ENCODE measurements at places on chromosomes 11 and 22.

- DNase-seq, result no peak
Observed at GRCh38 chr11:30451167-30451566, 128.3 kb downstream of the ARL14EP start.

GRCh38 chr11:72777755-72778278, 16.0 kb downstream of the STARD10 start:
- peak; percentile 67 for DNase-seq

- DNase-seq, result no peak
Observed at GRCh38 chr22:47038206-47038835, 275.9 kb downstream of the TBC1D22A start.

- no peak for DNase-seq
Observed at GRCh38 chr22:46336119-46337078, 885 bp downstream of the TRMU start.

DNA sequence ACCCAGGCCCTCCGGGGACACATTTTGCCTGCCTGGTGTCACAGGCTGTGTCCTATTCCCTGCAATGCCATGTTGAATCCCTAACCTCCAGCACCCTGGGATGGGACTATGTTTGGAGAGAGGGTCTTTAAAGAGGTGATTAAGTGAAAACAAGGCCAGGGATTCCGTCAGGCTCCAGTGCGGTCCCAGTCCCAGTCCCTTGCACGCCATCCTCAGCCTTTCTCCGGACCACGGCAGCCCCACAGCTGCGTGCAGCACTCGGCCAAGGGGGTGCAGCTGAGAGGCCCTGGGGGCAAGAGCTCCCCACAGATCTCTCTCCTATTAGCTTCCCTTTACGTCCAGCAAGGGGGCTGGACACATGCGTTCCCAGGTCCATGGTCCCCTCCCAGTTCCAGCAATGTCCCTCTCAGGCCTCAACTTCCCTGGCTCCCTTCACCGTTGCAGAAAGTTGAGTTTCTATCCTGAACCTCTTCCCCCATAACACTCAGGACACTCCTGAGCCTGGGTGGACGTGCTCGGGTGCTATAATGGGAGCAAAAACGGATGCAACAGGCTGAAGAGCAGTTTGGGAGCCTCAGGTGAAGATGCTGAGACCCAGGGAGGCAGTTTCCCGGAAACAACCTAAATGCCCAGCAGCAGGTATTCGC, 1422.7 kb downstream of the BRD1 start:
- DNase-seq, result no peak

DNA sequence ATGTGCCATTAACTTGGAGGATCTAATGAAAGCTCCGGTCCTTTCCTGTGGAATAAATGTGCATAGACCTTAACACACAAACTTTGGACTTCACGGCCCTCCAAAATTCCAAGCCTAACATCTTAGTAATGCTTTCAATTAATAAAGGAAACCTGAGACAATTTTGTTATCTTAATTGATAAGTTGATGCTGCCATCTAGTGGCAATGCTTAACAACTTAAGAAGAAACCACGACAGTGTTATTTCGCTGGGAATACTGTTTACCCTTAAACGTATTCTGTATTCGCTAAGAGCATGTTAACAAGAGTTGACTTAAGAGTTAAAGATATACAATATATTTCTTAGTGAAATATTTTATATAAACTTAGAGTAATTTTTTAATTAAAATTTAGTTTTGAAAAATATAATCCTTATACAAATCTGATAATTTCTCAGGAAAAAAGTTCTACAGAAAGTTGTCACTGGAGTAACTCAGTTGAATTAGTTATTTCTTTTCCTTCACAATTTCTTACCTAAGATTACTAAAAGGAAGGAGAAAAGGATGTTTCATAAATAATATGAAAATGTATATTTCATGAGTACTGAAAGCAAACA, 35.0 kb upstream of the OR9G4 start:
- DNase-seq, result peak; percentile 41

DNA sequence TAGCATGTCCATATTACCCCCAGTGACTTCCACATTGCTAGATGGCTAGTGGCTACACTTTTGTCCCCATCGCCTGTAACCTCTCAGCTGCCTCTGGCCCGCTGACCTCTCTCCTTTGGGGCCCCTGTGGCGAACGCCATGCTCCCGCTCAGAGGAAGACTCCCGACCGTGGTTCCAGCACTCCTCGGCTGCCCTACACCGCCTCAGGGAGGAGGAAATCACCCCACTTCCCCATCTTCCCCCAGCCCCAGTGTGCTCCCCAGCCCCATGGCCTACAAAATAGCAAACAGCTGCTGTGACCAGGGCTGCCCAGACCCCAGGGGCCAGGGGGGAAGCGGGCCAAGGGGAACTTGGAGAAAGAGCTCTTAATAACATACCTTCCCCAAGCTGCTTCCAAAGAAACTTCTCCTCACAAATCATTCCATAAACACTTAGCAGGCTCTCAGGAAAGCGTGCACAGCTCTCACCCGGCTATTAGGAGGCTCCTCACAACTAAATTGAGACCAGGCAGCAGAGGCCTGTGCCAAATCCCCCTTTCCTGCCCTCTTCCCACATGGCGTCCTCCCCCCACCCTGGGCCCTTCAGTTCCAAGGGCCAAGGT, 63.5 kb upstream of the WNT11 start:
- DNase-seq, result no peak

DNA sequence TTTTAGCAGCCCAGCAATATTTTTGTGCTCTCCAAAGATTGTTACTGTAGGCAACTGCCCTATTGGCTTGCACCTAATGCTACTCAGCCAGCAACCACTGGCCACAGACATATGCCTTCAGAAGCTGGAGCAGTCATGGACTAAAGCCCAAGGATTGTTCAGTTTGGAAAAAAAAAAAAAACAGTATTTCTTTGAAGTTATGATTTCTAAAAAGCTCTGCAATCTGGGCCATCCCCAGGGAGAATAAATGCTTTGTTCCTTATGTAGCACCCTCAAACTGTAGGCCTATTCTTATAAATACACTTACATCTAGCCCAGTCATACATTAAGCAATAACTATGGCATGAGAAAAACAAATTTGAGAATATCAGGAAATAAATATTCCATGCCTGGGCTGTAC, 2190.5 kb upstream of the RAG2 start:
- DNase-seq, result no peak

DNA sequence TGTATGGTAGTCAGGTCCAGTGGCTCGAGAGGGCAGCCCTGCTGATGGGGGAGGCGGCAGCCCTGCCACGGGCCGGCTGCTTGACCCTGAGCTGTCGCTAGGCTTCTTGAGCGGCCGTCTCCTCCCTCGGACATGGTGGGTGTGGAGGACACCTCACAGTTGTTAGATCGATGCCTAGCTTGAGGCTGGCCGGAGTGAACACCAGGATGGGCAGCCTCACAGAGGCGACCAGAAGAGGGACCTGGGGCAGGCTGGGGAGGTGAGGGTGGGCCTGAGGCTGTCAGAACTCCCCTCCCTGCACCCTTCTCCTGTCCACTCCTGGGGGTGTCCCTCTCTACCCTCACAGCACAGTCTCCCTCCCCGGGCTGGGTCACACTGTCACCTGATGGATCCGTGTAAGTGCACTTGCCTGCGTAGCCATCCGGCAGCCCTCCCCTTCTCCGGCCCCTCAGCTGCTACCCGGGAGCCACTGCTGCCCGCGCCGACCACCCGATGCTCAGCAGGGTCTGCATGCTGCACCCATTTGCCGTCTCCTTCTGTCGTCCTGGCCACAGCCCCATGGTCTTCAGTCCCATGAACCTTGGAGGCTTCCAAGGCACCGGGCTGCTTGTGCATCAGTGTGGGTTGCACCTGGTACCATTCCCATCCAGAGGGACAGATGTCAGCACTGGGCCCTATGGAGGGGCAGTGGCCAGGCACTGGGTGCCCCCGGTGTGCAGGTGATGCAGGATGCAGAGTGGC, 394.1 kb downstream of the TBC1D22A start:
- DNase-seq, result no peak

DNA sequence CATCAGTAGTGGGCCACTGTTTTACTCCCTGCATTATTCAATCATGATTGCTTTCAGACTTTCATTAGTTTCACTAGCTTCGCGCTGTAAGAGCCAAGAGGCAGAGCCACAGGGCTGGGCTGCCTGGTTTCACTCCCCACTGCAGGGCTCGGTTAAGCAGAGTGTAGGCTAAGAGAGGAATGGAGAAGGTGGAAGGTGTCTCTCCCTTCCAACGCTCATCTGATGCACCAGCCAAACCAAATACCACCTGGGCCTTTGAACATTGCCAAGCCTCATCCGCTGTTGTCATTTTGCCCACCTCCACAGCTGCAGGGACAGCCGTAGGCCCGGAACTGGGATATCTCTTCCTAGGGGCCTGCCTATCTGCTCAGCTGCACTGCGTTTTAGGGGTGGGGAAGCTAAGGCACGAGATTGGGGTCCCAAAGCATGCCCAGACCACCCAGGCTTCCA, 480 bp upstream of the SMARCB1 start:
- no peak for DNase-seq

- DNase-seq, result no peak
Observed at GRCh38 chr11:44575288-44575672, 9.8 kb downstream of the CD82 start.

DNA sequence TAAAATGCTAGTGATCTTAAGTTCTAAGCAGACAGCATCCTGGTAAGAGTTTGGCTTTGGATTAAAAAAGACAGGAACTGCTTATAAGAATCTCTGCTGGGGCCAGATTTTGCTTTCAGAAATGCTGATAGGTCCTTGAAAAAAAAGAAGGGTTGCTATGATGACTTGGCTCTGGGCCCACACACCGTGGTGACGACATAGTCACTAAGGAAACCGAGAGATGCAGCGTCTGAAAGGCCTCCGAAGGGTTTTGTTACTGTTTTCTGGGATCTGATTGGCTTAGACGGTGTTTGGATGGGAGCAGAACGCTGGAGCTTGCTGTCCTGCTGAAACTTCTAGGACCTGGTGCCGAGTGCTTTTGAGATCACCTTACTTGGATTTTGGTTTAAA, 8.4 kb downstream of the FAM118A start:
- DNase-seq, result no peak

- no peak for DNase-seq
Observed at GRCh38 chr11:28757725-28758515, 649.7 kb downstream of the METTL15 start.

- DNase-seq, result no peak
Observed at GRCh38 chr11:91156041-91156440, 933.2 kb upstream of the CHORDC1 start.

Measured in SK-N-DZ (cell line).